Neural crest cell (in vitro differentiated cells): ENCODE measurements at places on chromosomes 6 and 20.

GRCh38 chr6:140203661-140204147, 829.3 kb upstream of the CITED2 start:
- DNase-seq = no peak

GRCh38 chr6:166707045-166707444, 80.0 kb upstream of the RPS6KA2 start:
- DNase-seq = peak; percentile 61

- no peak for DNase-seq
These were observed 184.9 kb downstream of the TINAG start for GRCh38 chr6:54493138-54493537.

- no peak for DNase-seq
These were observed 289.9 kb downstream of the KIF16B start for GRCh38 chr20:16283307-16283706.

GRCh38 chr6:15527838-15528617, 134.8 kb downstream of the DTNBP1 start:
- no peak for DNase-seq

DNA sequence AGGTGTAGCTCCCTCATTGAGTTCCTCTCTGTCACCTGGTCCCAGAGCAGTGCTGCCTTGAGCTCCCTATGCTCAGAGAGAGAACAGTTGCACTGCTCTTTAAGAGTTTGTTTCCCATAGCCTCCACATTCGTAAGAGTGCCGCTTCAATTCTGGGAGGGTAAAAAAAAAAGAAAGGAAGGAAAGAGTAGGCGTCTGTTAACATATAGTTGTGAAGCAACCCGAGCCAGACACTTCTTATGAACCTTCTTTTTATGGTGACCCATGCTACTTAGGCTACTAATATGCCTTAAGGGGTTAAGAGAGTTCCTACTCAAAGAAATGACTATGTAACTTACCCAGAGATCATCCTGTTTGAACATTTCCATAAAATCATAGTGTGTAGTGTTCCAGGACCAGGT, 4.3 kb upstream of the ARG1 start:
- DNase-seq = no peak

GRCh38 chr6:29976588-29977424, 34.5 kb downstream of the HLA-A start:
- DNase-seq = peak; percentile 40

- no peak for DNase-seq
These were observed 243.7 kb downstream of the MYLK4 start for GRCh38 chr6:2507016-2507415.
